ENCODE measurements at places on chromosomes 3 and 15.

- DNase-seq: peak; percentile 41
Observed at GRCh38 chr3:3800080-3800455, 837 bp downstream of the LRRN1 start.

GRCh38 chr15:80506286-80506893, 102.2 kb downstream of the ARNT2 start:
- DNase-seq: no peak

- DNase-seq: no peak
Observed at GRCh38 chr15:92053753-92054316, 200.3 kb downstream of the SLCO3A1 start.

- DNase-seq: no peak
Observed at GRCh38 chr3:12903000-12903800, 61.8 kb upstream of the RPL32 start.

GRCh38 chr3:120022729-120023128, 71.5 kb downstream of the GSK3B start:
- DNase-seq: no peak

GRCh38 chr3:160738048-160738447, 18.0 kb upstream of the PPM1L start:
- no peak for DNase-seq

DNA sequence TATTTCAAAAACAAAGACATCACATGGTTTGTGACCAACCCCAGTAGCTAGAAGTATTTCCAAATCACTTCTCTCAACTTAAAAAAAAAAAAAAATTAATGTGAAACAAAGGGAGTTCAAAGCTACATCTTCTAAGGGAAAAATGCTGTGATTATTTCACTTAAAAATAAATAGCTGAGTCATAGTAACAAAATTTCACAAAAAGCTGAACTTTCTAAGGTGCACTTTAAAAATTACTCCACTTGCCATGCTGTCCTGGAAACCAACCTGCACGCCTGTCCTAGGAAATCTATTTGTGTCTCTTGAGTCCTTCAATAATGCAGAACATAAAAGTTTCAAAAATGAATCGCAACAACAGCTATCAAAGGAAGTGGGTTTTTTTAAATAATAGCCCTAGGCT, 1.8 kb downstream of the ACAP2 start:
- DNase-seq: no peak

GRCh38 chr3:179503640-179504039, 52.4 kb upstream of the GNB4 start:
- DNase-seq: no peak

DNA sequence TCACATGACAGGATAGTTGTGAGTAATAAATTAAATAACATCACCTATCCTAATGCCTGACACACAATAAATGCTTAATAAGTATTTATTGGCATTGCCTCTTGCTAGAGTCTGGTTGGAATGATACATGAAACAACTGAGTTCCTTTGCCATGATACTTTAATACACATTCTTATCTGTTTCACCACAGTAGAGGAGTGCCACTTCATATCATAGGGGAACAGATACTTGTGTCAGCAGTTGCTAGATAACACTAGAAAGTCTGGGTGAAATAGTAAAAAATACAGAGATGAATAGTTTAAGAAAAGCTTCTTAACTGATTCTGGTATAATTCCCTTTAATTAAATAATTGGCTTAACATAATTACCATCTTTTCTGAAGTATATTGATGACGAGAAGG, 380.0 kb upstream of the GOLIM4 start:
- no peak for DNase-seq
